Right renal pelvis (tissue), 4 donors: ENCODE measurements at places on chromosomes 4 and X.

DNA sequence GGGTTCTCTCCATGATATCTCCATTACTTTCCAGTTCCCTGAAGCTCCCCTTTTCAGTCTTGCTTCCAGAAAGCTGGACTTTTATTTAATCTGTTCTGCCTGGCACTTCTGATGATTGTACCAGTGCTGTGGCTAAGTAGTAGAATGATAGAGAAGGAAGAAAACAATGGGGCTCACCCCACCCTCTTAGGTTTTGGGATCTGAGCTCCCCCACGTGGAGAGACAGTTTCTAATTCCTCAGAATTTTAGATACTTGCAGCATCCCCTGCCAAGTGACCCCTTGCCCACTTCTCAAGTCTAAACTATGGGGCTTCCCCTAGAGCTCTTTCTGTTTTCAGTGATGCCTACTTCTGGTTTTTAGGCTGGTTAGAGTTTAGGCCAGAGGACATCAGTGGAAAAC, 73.9 kb downstream of the GC start:
- no peak for DNase-seq

DNA sequence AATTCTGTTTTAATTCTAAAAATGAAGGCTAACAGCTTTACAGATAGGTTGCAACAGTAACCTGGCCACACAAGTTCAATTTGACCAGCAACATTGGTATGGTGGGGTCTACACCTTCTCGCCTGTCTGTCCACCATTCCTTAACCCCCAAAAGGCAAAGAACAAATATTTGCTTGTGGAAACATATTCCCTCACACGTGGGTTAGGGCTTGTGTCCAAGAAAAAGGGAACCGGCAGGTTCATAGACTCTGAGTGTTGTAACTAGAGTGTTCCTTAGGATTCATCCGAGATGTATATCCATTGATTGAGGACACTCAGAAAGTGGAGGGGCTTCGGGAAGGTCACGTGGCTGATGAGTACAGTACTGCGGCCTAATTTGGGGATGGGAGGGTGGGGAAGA, 54.1 kb downstream of the C4orf51 start:
- DNase-seq = no peak

- no peak for DNase-seq
Observed at GRCh38 chrX:98962996-98963395, 1447.1 kb downstream of the PCDH19 start.

GRCh38 chrX:70172221-70172620, 5.1 kb upstream of the DGAT2L6 start:
- no peak for DNase-seq

- DNase-seq = no peak
Observed at GRCh38 chr4:71195924-71196323, 142.9 kb upstream of the SLC4A4 start.

DNA sequence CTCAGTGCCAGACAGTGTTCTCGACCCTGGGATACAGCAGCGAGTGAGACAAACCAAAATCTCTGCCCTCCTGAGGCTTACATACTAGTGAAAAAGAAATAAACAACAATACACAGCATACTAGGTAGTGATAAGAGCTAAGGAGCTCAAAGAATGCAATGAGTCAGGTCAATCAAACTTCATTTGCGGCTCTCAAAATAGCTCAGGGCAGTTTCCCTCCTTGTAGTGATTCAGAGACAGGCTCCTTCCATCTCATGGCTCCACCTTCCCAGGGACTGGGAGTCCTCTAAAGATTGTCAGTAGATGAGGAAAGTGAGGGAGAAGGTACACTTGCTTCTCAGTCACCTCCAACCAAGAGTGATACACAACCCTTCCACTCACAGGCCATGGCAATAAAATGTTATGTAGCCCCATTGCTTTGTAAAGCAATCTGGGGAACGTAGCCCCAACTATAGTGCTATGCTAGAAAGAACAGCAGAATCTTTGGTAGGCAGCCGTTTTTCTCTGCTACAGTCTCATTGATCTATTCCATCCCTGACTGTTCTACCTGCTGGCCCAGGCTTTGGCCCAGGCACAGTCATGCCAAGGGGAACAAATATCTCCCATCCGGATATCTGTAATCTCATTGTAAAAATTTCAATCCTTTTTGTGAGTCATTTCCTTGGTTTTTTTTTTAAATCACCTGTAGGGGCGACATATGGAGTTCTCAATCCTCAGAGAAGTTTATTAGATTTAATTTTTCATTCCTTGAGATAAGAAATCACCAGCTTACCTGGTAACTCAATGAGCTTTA, 183.1 kb upstream of the S100G start:
- no peak for DNase-seq

- DNase-seq = no peak
Observed at GRCh38 chr4:133638751-133639150, 489.7 kb downstream of the PCDH10 start.

DNA sequence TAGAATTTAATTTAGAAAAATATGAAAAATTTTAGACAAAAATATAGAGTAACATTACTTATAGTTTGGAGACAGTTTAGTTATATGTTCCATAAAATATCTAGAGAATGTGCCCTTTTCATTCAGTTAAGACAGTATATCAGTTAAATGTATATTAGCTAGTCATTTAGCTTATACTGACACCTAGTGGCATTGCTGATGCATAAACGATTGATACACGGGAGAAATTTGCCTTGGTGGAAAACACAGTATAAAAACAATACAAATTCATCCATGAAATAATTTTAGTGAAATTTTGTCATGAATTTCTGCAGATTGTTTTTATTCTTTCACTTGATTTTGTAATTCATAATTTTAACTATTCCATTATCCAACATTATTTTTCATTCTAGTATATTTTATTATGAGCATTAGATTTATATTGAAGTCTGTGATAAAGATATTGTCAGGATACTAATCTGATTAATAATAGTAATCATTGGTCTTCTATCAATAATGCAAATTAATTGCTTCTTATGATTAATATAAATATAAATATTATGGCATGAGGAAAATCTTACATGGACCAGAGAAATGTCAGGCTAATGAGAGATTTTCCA, 219.0 kb downstream of the TLL1 start:
- DNase-seq = peak; percentile 10

DNA sequence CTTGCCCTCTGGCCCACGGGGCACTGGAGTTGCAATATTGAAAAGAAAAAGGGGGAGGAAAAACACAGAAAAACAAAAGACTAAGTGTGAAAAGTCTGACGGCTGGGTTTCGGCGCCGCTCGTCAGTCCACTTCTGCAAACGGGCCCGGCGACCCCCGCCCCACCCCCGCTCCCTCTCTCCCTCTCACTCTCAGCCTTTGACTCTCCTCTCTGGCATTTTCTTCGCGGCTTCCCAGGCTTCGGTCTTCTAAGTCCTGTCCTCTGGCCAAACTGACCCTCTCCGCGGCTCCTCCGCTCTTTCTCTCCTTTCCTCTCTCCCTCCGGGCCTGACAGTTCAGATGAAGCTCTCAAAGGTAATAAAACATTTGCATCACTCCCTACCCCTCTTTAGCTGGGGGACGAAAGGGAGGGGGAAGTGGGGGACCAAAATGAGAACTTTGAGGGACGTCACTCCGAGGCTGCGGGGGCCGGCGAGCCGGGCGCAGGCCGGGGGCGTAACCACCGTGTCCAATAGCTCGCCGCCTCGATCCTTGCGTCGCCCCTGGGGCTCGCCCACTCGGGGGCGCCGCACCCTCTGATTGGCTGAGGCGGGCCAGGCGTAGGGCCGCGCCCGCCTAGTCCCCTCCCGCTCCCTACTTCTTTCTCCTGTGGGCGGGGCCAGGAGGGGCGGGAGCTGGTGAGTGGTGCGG, at the start of gene NKX6-1:
Gene NKX6-1 (minus strand): TSS at position 358 of the 689 bp plus-strand sequence. CDS start 1,064 bp downstream, outside the sequence.
- DNase-seq = no peak

DNA sequence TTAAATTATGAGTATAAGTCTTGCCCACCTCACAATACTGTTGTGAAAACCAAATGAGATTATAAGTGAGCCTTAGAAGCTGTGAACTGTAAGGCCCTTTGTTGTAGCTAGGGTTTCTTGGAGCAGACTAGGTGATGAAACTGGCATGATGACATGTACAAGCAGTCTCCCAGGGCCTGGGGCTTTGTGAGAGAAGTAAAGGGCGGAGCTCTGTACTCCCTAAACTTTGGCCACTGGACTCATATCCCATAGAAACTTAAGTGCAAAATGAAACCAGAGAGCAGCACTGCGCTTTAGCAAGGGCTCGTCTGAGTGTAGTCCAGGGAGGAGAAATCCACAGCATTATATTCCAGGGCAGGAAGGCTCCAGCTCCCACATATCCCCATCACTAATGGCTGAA, 385.6 kb upstream of the FGF16 start:
- DNase-seq = no peak

DNA sequence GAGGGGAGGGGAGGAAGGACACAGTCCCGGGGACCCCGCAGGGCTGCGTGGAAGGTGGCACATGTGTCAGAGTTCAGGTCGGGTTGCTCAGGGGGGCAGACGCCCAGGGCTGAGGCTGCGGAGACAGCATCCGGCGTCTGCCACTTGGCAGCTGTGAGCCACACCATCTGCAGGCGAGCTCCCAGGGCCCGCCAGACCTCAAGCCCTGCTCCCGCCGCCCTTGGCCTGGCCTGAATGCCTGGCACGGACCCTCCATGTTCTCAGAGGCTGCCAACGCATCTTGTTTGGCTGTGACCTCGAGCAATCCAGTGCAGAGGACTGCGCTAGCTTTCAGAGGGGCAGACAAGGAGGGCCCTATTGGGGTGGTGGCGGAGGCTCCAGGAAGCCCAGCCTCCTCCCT, 5.1 kb downstream of the BGN start:
- DNase-seq = no peak

GRCh38 chr4:10456595-10457254, 501 bp downstream of the ZNF518B start:
- peak; percentile 33 for DNase-seq

DNA sequence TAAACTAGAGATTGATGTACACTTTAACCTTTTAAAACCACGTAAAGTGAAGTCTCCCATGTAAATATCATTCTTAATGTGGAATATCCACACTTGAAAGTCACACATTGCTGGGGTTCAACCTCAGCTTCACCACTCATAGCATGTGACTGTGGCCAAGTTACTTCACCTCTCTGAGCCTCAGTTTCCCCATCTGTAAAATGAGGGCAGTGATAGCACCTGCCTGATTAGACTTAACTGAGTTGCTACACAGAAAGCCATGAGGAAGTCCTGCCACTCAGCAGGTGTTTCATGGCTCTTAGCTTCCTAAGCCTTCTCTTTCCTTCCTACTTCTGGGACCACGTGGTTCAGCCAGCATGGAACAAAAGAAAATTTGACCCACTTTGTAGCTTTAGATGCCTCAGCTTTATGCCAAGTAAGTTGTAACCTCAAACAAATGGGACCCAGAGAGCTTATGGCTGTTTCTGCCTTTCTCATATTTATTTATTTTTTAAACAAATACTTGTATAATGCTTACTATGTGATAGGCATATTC, 277.3 kb upstream of the KLF3 start:
- no peak for DNase-seq

GRCh38 chrX:46180258-46180687, 364.9 kb downstream of the ZNF674 start:
- DNase-seq = no peak

- DNase-seq = no peak
Observed at GRCh38 chrX:66163849-66164411, at the start of gene HEPH. Gene HEPH (plus strand): TSS chrX:66164247. CDS start chrX:66170571, 6,324 bp downstream.

GRCh38 chrX:129618997-129619396, 35.8 kb downstream of the APLN start:
- DNase-seq = no peak

GRCh38 chr4:174120446-174121295, 162.8 kb downstream of the FBXO8 start:
- DNase-seq = peak; percentile 48

DNA sequence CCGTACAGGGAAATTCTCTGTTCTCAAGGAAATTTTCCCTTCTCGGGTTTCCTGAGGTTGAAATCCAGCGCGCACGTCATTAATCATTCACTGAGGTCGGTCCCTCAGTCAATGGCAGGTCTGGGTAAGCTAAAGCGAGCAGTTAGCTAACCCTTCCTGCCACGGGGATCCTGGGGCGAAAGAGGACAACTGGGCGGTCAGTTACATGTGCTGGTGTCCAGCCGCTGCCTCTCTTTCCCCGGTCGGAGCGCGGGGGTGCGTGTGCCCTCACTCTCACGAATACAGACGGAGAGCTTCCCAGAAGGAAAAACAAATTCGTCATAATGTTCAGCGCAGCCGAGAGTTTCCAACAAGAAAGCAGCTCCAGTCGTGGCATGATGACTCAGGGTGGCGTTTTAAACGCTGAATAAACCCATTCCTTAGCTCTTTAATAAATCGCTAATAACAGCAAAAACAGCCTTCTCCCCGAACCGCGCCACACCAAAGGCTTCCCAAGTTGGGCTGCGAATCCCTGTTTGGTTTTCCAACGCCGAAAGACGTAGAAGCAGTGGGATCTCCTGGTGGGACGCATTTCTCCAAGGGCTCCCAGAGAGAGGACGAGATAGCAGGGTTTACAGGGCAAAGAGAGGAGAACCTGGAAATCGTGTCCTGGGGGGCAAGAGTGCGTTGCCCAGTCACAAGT, 752 bp upstream of the FGF5 start:
- no peak for DNase-seq

GRCh38 chrX:23292354-23292987, 42.2 kb upstream of the PTCHD1 start:
- no peak for DNase-seq

GRCh38 chr4:161949946-161950725, 213.7 kb downstream of the FSTL5 start:
- DNase-seq = no peak

DNA sequence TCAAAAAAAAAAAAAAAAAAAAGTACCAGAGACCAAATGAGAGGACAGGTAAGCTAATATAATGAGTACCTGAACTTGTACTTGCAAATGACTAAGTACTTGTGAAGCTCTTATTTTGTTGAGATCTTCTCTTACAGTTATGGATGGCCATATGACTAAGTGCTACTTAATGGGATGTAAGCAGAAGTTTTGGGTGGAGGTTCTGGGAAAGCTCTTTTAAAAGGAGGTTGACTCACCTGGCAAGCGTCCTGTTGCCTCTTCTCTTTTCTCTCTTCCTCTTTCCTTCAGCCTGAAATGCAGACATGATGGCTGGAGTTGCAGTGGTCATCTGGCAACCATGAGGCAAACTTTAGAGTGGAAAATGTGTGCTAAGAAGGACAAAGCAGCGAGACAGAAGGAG, 36.9 kb upstream of the MED14 start:
- no peak for DNase-seq

GRCh38 chr4:22456291-22456690, 59.6 kb downstream of the ADGRA3 start:
- DNase-seq = no peak

DNA sequence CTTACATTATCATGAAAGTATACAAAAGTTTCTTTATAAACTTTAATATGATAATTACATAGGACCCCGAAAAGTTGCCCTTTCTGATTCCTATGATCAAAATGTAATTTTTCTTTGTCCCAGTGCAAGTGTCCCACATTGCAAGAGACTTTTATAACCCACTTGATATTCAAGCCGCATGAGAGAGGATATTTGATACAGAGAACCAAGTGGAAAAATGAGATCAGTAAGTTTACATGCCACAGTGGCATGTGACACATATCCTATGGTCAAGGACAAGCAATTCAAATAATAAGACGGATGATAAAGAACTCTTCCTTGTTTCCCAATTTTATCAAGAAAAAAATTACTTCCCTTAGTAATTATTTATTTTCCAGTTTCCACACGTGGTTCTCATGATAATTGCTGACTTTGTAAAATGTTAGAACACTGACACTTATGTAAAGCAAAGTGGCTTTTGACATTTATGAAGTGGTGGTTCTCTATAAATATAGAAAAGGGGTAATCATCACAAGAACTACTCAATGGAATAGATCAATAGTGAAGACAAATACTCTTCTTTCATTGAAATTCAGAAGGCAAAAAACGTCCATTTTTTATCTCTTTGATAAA, 273.7 kb upstream of the NOCT start:
- no peak for DNase-seq

GRCh38 chr4:47531241-47531953, 46.3 kb downstream of the ATP10D start:
- DNase-seq = no peak

GRCh38 chr4:27048429-27049238, 188.0 kb downstream of the STIM2 start:
- DNase-seq = peak; percentile 19
